T-cell (primary cell): ENCODE measurements at places on chromosomes 3 and 15. TPM values are rescaled to one million over a fixed set of nuclear protein-coding genes. Genes with fewer than 3 reads are reported as not detected.

DNA sequence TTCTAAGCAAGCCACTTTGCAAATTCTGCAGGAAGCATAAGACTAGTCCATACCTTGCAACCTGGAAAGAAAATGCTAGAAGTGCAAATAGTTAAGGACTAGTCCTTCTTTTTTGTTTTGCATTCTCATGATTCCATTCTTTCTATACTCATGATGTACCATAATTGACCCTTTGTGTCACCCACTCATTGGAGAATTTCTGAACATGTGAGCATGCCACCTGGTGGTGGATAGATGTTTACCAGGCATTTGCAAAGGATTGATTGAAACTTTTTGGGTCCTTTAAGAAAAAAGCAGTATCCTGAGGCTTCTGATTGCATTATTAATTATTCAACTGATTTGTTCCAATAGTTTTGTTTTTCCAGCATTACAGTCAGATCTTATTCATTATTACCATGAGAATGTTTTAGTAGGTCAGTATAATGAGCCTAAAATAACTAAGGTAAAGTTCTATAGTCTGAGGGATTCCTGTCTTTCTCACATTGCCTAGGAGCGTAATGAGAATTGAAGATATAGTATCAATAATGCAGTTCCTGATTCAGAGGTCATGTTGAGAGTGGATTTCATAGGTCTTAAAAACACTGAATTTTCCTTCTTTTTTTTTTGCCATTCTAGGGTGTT, 20.2 kb upstream of the DIPK2A start:
- no peak for DNase-seq

GRCh38 chr3:40593351-40593750, 68.6 kb downstream of the ZNF621 start:
- no peak for DNase-seq

DNA sequence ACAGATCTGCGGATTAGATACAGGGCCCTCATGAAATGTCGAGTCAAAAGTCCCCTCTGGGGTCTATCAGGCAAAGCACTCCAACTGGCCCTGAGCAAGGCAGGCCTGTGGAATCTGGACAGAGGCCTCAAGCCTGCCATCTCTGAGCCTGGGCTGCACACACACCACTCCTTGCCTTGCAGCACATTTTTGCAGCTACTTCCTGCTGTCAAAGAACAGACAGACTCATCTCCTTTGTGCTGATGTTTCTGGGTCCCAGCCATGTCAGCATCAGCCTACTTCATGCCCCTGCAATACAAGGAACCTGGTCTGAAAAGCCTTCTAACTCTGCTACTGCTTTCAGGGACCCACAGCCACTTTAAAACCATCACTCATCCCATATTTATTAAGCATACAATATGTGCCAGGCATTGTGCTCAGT, 60.6 kb upstream of the IL12A start:
- no peak for DNase-seq

The AMOTL2 gene
- 0.76 TPM for total RNA-seq

- DNase-seq, result no peak
Measured at GRCh38 chr15:85976986-85977385, 102.7 kb upstream of the AGBL1 start.

- DNase-seq, result no peak
Measured at GRCh38 chr3:151316267-151316991, at the start of gene GPR87. Gene GPR87 (minus strand): TSS chr3:151316820. CDS start chr3:151300100, 16,720 bp downstream.

The CILP gene
- total RNA-seq, result 0.36 TPM

DNA sequence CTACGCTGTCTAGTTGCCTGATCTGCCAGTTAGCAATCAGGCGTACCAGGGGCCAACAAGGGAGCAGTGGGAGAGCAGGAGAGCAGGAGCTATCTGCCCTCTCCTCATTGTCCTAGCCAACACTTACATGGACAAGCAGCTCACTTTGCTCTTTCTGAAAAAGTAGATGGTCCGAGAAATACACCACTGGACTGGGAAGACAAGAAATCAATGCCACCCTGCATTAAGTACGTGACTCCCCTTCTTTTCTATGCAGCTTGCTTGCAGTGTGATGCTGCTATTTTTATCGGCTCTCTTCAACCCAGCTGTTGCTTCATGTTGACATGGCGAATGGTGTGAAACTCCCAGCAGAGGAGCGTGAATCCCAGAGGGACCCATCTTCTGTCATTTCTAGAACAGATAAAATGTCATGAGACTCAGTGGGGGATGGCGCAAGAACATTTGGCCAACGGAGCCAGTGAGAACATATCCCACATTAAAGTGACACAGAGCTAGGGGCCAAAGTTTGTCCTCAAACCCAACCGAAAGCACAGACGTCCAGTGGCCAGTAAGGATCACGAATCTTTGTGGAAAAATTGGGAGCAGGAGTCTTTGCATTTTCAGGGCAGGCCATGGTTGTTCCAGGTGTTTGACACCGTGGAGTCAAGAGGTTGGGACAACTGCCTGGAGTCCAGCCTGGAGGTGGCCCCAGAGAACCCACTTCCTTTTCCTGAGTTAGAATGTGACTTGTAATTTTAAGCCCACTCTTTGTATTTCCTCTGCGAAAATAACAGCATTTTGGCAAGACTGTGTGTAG, 53.7 kb upstream of the MEF2A start:
- DNase-seq, result no peak

DNA sequence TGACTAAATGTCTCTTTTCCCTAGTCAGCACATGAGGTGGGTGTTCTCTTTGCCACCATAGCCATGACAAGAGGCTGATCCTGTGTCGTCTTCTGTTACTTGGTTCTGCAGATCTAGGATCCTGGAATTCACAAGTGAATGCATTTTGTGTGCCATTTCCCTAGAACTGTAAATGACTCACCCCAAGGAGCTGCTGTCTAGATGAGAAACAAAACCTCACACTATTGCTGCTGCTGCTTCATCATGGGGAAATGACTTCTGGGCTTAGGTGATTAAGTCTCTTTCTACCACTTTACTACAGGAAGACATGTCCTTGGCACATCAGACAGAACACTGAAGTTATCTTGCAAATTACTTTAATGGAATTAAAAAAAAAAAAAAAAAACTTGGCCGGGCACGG, 54.9 kb downstream of the SLCO3A1 start:
- no peak for DNase-seq

DNA sequence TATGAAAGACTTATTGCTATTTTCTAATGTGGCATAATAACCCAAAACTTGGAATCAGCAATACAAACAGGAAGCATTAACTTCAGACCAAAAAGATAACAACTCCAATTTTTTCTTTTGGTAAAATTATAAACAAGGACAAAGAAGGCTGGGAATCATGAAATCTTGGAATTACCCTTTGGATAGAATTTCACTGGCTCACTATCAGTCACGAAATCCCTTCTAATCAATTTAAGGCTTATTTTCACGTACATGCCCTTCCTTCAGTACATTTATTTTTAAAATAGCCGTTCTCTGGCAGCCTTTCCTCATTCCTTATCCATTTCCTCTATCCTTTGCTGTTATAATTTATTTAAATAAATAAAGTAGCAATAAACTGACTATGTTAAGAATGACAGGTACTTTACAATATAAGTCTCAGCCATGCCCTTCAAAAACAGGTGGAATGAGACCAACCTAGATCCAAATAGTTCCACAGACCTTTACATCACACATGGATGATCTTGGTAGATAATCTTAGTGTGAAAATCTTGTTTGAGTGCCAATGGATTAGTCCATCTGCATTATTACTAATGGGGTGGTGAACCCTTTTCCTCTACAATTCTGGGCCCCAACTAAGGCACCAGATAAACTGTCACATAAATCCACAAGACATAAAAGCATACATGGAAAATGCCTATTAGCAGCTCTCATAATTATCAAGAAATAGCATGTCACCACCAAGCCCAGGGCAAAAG, 38.9 kb downstream of the ABI3BP start:
- DNase-seq, result no peak

GRCh38 chr3:3069723-3070122, 40.5 kb downstream of the IL5RA start:
- no peak for DNase-seq
